G401 (cell line): ENCODE measurements at places on chromosomes 5 and 9. TPM values are rescaled to one million over a fixed set of nuclear protein-coding genes. Genes with fewer than 3 reads are reported as not detected.
A peak's percentile ranks its signal among the peaks of the same experiment; 100 is the strongest.

Gene RELL2
- 9.9 and 21.2 TPM in 2 replicates for total RNA-seq

GRCh38 chr9:14294659-14295058 lies 19.3 kb downstream of the NFIB start:
- DNase-seq, result no peak

DNA sequence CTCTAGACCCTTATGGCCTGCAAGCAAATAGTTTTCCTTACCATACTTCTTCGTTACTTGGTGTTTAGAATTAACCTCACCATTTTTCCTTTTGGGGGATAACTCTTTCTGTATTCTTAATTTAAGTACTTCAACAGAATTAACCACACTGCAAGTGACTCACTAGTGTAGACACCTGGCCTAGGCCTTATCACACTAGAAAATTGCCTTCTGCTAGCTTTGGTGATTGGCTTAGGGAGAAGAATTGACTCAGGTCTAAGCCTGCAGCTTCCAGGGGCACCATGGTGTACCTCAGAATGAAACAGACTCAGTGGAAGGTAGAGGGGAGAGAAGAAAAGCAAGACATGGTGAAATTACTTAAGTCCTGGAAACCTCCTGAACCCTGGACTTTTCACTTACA lies 112.8 kb upstream of the HMHB1 start:
- DNase-seq, result no peak

DNA sequence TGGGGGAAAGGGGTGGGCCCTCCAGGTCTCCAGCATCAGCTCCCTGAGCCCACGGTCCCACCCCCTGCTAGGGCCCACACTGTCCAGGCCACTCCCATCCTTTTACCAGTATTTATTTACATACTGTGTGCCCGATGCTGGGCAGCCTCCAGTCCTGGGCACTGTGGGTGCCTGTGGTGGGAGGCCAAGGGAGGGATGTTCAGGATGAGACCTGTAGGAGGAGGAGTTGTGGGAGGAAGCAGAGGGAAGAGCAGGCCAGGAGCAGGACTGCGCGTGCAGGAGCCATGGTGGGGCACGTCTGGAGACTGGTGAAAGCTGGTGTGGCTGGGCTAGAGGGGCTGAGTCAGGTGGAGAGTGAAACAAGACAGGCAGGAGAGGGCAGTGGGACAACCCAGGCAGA lies 267.4 kb downstream of the HSPA4 start:
- DNase-seq, result no peak

GRCh38 chr5:165196961-165197360 lies 1691.5 kb downstream of the MAT2B start:
- DNase-seq, result no peak

Gene BASP1
- total RNA-seq, result not detected in 2 replicates

GRCh38 chr5:151318850-151319732 lies 15.5 kb upstream of the SLC36A3 start:
- peak; percentile 39 for DNase-seq

DNA sequence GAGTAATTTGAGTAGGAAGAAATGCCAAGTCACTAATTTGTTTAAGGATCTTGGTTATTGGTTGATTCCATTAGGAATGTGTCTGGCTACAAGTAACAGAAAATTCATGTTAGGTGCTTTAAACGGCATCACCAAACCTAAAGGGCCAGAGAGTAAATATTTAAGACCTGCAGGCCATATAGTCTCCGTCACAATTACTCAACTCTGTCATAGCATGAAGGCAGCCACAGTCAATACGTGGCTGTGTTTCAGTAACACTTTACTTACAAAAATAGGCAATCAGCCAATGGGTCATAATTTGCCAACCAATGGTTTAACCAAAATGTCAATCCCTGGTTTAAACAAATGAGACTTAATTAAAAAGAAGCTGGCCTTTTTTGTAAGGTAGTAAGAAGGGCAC lies 98.5 kb downstream of the ARL15 start:
- no peak for DNase-seq

GRCh38 chr5:172437445-172438318 lies 16.6 kb downstream of the SH3PXD2B start:
- DNase-seq, result peak; percentile 49

Gene PCDHGC4
- total RNA-seq, result not detected in 2 replicates

DNA sequence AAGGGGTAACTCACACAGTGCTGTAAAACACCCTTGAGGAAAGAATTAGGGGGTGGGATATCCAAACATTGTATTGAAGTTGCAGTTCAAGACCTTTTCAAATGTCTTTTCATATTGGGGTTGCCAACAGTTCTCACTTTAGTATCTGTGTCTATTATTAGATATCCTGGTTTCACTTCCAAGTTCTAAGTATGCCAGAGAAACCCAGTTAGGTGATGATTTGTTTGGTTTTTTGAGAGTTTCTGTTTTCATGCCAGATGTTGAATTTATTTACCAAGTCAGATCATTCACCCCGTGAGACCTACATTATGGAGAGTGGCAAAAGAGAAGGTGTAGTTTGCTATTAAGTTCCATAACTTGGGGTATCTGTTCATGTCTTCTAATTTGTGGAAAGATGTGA lies 64.5 kb downstream of the C9orf152 start:
- no peak for DNase-seq

Gene TMC1
- total RNA-seq, result not detected in 2 replicates

- DNase-seq, result no peak
Measured at GRCh38 chr5:14208071-14209021, 65.2 kb downstream of the TRIO start.

GRCh38 chr5:6714226-6715041 lies 1.2 kb downstream of the TENT4A start:
- peak; percentile 17 for DNase-seq

Gene GAS1
- not detected in 2 replicates for total RNA-seq

DNA sequence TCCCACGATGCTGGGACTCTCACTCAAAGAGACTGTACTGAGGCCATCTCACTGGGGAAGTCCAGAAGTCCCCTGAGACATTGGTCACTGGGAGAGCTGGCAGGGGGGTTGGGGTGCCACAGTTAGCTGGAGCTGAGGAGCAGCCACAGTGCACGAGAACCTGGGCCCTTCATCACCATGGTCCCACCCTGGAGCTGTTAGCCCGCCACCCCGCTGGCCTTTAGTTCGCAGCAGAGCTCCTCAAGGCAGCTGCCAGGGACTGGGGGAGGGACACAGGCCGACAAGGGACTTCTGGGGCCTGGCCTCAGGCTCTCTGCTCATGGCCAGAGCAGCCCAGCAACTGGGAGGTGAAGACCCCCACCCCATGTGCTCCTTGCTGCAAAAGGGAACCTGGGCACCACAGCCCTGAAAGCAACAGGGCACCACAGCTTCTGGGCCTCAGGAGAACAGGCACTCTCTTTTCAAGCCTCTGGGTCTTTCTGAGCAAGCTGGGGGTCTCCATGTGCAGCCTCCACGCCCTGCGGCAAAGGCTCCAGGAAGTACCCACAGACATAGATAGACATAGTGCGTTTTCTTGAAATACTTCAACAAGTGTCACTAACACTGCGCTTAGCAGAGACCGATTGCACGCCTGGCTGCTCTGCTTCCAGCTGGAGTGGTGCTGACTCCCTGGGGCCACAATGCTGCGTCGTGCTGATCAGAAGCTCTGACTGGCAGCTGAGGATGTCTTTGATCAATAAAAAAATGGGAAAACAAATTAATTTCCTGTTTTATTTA lies 46.0 kb downstream of the VAV2 start:
- DNase-seq, result no peak

DNA sequence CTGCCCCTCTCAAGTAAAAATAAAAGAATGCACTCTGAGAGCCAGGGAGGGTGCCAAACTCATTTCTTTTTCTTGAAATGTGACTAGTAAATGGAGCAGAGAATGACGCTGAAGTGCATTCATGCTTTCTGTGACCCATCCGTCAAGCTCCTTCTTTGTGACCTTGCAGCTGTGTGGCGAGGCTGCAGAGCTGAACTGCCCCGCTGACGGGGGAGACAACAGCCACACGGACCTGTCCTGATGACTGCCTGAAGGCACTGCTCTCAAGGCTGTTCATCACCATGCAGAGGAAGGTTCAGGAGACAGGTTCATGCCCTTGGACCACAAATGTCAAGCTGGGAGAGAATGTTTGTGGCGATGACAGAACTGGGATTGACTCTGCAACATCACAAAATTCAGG lies 21.0 kb upstream of the RASGEF1C start:
- DNase-seq, result no peak

GRCh38 chr9:112013266-112013665 lies 116.7 kb downstream of the UGCG start:
- DNase-seq, result no peak

Gene FAM151B
- total RNA-seq, result 0.49 and 1.1 TPM in 2 replicates

- DNase-seq, result peak; percentile 62
Measured at GRCh38 chr9:714675-715074, 126.8 kb upstream of the DMRT1 start.

- DNase-seq, result no peak
Measured at GRCh38 chr5:67255881-67256280, 59.3 kb upstream of the CD180 start.

Gene URM1
- 58.2 and 61.5 TPM in 2 replicates for total RNA-seq

DNA sequence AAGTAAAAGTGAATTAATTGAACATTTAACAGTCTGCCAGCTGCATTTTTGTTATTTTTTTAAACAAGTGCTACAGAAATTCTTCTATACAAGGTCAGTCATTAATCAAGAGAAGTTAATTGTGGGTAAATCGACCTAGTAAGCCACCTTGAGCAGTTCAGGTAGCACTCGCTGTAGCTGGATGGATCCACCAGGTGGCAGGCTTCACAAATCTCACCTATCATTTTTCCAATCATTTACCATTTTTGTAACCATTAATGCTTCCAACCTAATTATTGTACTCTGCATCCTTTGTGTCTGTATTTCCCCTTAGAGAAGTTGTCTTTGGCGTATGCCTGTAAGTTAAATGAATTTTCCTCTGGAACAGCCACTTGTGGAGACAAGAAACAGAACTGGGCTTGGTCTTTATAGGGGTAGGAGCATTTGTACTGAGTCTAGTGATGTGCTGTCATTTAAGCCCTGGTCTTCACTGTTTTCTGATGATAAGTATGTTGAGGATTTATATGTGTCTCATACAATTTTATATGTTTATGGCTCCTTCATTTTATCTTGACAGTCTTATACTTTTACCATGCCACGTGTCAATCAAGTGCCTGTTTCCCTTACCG lies 39.5 kb downstream of the CD180 start:
- DNase-seq, result peak; percentile 49

GRCh38 chr5:76807296-76807695 lies 11.5 kb upstream of the F2RL1 start:
- DNase-seq, result no peak

DNA sequence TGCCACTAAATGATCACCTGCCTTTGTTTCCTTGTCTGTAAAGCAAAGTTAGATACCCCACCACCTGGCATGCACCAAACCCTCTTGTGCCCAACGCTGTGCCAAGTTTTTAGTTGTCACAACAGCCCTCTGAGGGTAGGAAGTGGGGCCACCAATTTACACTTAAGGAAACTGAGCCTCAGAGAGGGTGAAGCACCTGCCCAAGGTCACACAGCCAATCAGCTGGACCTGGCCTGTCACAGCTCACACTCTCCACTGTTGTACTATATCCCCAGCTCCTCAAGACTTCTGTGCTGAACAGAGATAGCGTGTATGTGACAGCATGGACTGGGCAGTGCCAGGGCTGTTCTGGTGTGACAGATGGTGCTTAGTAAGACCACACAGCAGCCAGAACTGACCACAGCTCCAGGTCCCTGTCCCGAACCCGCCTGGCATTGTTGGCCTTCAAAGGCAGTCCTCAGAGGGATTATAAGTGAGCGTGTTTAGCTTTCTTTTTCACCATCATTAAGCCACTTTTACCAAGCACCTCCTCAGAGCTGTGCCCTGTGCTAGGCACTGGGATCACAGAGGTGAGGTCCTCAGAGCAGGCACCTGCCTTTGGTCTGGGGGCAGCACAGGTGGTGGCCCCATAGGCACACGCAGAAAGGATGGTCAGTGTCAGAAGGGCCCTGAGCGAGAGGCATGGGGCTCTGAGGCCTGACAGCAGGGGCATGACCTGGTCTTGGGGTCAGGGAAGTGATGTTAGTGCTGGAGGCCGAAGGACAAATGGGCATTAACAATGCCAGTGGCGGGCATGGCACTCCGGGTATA lies 71.1 kb downstream of the COL27A1 start:
- DNase-seq, result peak; percentile 96

DNA sequence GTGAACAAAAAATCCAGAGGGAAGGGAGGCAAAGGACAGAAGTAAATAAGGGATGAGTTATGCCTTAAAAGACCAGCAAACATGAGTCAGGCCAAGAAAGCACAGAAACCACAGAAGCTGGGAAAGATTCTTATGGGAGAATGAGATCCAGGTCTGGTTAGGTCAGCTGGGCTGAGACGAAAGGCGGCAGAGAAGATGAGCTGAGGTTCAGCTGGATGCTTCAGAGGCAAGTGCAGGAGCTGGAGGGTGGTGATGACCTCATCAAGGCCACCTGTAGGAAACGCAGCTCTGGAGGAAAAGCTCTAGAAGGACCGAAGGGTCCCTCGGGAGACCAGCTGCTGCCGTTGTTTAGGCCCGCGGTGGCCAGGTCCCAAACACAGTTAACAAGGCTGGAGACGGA lies 152.0 kb downstream of the MYO10 start:
- no peak for DNase-seq

Gene GGTA1
- total RNA-seq, result not detected in 2 replicates

- DNase-seq, result no peak
Measured at GRCh38 chr5:123879071-123879470, 367.1 kb downstream of the CSNK1G3 start.

Gene SHC3
- not detected in 2 replicates for total RNA-seq

DNA sequence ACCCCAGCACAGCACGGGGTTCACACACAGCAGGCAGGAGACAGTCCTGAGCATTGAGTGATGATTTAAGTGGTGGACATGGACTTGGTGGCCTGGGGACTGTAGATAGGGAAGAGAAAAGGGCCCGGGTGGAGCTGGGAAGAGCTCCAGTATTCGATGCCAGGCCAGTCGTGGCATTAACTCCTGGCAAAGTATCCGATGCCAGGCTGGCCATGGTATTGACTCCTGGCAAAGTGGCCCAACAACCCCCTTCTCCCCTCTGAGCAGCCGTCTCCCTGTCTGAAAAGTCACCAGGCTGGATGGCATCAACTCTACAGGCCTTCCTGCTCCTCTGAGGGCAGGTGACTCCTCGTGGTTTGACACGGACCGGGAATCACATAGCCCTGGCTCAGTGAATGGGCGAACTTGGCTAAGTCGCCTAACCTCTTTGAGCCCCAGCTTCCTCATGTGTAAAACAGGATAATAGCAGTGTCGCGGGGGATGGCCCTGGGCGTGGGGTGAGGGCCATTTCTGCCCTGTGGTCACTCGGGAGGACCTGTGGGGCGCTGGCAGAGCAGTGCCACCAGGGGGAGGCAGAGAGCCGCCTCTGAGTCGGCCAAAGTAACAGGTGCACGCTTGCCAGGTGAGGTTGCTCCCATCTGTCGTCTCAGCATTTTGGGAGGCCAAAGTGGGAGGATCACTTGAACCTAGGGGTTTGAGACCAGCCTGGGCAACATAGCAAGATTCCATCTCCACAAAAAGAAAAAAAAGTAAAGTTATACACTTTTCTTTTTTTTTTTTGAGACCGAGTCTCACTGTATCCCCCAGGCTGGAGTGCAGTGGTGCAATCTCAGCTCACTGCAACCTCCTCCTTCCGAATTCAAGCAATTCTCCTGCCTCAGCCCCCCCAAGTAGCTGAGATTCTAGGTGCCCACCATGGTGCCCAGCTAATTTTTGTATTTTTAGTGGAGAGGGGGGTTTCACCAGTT lies 5.7 kb upstream of the SEC16A start:
- DNase-seq, result peak; percentile 77

GRCh38 chr9:88013035-88013434 lies 38.7 kb upstream of the CDK20 start:
- DNase-seq, result no peak
